Peyer's patch (tissue), 4 donors: ENCODE measurements at places on chromosomes 5 and 9.

- no peak for DNase-seq
These were observed 85.5 kb downstream of the TEK start for GRCh38 chr9:27194401-27195091.

- DNase-seq = no peak
These were observed 32.7 kb downstream of the LNPEP start for GRCh38 chr5:96968614-96969013.

GRCh38 chr9:134502809-134503211, 138.8 kb upstream of the COL5A1 start:
- peak; percentile 48 for DNase-seq

- DNase-seq = no peak
These were observed 260.2 kb upstream of the IRX2 start for GRCh38 chr5:3011764-3012017.

- DNase-seq = no peak
These were observed 34.7 kb upstream of the ICE1 start for GRCh38 chr5:5387777-5388176.

GRCh38 chr5:114060866-114061265, 301.0 kb upstream of the KCNN2 start:
- DNase-seq = no peak

DNA sequence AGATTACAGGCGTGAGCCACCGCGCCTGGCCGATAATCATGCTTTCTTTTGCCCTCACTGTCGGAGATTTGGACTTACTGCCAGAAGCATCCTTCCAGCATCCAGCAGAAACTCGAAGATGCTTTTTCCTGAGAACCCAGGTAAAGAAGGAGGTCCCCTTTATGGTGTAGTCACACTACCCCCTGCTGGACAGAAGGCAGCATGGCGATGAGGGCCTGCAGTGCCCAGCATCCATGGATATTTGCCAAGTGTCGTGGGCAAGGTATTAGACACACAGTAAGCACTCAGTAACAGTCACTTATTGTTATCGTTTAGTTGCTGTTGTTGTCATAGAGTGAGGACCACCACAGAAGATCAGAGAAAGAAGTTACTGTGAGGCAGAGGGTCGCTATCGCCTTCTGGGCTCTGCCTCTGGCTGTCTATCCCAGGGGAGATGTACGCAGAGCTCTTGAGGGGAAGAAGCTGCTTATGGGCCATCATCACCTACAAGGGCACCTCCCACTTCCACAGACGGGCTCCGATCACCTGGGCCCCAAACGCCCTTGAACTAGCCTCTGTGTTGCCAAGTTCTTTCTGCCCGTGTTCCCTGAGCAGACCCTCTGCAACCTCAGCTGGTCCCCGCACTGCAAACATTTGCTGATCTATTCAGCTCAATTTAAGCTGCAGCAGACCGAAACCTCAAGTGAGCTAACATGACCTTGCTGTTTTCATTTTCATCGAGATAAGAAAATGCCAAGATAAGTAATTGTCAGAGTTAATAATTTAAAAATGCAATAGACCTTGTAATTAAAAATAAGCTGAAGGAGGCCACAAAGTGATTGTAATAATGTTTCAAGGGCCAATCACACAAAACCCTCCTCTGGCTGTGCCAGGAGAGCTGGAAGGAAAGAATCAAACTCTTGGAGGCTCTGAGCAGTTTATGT, 23.9 kb downstream of the C5orf15 start:
- peak; percentile 56 for DNase-seq

GRCh38 chr9:98995059-98995671, 51.5 kb downstream of the COL15A1 start:
- no peak for DNase-seq

DNA sequence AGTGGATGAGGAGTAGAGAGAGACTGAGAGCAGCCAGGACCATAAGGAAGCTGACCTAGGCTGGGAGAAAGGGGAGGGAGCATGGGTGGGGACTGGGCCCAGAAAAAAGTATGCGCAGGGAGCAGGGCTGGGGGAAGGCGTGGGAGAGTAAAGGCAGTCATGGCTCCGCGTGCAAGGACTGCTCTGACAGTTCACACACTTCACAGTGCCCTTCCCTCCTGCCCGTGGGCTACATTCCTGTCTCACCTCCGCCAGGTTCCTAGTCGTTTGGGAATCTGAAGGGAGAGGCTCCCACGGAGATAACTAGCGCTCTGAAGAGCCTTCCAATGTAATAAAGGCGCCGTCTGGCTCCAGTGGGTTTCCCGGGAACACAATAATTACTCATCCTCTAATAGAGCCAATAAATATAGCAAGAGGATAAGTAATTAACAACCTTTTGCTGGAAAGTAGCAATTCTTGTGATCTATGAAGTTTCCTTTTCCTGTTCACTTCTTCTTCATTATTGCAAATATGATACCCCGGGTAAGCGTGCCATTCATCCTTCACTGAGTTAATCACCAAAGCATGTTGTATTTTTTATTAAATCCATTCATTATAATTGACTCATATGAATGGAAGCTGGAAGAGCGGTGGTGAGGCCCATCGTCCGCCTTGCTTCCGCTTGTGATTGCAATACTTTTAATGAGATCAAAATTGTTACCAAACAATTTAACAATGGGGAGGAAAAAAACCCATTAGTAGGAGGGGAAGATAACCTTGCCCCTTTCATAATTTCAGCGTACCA, 39.3 kb downstream of the TTLL11 start:
- no peak for DNase-seq
